ENCODE measurements at places on chromosomes 11 and 22. TPM values are rescaled to one million over a fixed set of nuclear protein-coding genes. Genes with fewer than 3 reads are reported as not detected.
A peak's percentile ranks its signal among the peaks of the same experiment; 100 is the strongest.

The BSX gene
- not detected for total RNA-seq

The OR1S1 gene
- not detected for total RNA-seq

The SOX10 gene
- total RNA-seq, result 0.62 TPM

The RAG2 gene
- not detected for total RNA-seq

The CARD16 gene
- 6.6 TPM for total RNA-seq

The APOBEC3B gene
- 0.54 TPM for total RNA-seq

- DNase-seq, result no peak
Observed at GRCh38 chr11:131934006-131934405, 563.6 kb downstream of the NTM start.

DNA sequence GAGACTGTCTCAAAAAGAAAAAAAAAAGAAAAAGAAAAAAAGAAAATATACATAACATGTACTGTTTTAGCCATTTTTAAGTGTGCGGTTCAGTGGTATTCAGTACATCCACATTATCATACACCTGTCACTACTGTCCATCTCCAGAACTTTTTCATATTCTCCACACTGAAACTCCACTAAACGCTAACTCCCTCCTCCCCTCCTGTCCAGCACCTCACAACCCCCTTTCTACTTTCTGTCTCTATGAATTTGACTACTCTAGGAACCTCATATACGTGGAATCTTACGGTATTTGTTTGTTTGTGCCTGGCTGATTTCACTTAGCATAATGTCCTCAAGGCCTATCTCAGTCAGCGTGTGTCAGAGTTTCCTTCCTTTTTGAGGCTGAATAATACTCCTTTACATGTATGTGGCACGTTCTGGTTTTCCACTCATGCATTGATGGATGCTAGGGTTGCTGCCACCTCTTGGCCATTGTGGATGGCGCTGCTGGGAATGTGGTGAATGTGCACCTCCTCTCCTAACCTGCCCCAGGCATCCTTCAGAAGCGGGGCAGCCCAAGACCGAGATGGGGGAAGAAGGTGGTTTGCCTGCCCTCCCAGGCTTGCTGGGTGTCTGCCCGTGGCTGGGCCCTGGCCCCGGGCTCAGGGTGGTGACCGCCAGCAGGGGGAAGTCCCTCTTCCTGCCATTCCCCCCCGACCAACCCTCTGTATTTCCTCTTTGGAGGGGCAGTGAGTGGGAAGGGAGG, 60.5 kb downstream of the BCR start:
- no peak for DNase-seq

DNA sequence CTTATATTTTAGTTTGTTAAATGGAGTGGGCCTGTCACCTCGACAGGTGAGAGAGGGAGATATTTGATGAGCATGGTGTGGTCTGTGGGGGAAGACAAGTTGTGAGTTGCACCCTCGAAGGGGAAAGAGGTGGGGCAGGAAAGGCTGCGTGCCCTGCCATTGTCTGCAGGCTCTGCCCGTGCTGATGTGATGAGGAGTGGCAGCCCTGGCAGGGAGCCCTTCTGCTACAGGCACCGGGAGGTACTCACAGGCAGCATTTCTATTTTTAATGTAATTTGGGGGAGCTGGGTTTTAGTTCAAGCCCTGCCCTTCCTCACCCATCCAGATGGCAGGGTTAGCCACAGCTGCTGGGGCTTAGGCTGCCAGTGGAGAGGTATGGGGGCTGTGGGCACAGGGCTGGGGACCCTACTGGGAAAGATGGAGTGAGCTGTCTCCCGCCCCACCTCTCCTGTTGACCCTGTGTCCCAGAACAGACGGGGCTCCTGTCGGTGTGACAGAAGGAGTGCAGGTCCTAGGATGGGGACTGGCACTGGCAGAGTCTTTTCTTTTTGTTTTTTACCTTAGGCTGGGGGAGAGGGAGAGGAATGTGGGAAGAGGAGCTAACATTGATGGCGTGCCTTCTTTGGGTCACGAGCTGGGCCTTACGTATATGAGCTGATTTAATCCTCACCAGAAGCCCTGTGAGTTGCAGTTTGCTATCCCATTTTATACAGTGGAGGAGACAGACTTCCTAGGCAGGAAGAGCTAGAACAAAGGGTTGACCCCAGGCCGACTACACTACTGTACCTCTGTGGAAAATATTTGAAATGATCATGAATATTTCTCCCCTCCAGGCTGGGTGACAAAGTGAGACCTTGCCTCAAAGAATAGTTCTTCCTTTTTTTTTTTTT, 51.6 kb downstream of the CEP164 start:
- peak; percentile 67 for DNase-seq

DNA sequence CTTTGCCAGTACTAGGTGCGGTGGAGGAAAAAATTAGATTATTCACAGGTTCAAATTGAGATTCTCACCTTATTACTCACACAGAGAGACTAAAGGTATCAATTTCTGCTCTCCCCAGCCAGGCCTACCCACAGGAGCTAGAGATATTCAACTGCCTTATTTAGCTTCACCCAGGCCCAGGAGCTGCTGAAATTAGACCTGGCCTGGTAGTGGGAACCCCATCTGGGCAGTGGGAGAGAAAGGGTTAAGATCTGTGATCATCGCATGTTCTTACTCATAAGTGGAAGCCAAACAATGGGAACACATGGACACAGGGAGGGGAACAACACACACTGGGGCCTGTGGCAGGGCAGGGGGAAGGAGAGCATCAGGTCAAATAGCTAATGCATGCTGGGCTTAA, 20.9 kb upstream of the MICAL2 start:
- no peak for DNase-seq

GRCh38 chr22:40818747-40819598, at the start of gene SLC25A17:
Gene SLC25A17, minus strand, starts transcription at chr22:40819346. Its CDS starts 98 bp downstream, at chr22:40819248.
- peak; percentile 94 for DNase-seq

GRCh38 chr11:130295657-130296056, 19.1 kb downstream of the ZBTB44 start:
- no peak for DNase-seq

DNA sequence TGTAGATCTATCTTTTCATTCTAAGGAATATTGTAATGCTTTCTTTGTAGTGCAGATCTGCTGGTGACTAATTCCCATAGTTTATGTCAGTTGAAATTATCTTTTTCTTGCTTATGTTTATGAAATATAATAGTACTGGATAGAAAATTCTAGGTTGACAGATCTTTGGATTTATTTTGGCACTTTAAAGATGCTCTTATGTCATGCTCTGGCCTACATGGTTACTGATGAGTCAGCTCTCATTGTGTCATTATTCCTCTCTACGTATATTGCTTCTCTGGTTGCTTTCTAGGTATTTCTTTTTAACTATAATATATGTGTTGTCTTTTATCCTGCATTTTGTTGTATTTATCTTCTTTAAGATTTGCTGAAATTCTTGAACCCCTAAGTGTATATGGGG, 955.5 kb upstream of the CHORDC1 start:
- DNase-seq, result no peak

DNA sequence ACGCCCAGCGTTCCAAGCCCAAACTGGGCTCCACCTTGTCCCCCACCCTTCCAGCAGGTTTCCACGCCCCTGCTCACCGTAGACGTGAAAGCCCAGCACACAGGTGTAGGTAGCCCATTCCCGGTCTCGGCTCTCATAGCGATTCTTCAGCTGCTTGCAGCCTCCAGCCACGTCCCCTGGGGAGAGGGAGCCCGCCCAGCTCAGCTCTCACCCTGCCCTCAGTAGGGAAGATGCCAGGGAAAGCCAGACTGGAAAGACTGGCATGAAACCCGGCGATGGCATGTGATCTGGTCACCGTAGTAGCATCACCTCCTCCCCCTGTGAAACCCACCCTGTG, 1.4 kb upstream of the MTA2 start:
- no peak for DNase-seq

DNA sequence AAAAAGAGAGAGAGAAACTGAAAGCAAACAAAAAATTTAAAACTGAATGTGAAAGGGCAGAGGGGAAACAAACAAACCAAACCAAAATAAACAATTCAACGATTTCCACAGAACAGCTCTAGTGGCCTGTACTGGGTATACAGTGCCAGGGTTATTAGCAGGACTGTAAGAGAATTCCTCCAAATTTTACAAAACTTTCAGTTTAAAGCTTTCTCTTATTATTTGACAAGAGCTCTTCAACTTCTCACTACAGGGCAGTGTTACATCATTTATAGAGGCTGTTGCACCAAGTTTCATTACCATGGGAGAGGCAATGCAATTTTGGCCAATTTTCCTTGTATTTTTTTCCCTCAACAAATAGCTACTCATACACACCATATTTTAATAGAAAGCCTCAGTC, 44.3 kb upstream of the CLPB start:
- DNase-seq, result no peak

- DNase-seq, result no peak
Observed at GRCh38 chr11:118448294-118448693, 12.0 kb downstream of the KMT2A start.

GRCh38 chr11:95668131-95668530, 121.5 kb downstream of the FAM76B start:
- DNase-seq, result no peak

DNA sequence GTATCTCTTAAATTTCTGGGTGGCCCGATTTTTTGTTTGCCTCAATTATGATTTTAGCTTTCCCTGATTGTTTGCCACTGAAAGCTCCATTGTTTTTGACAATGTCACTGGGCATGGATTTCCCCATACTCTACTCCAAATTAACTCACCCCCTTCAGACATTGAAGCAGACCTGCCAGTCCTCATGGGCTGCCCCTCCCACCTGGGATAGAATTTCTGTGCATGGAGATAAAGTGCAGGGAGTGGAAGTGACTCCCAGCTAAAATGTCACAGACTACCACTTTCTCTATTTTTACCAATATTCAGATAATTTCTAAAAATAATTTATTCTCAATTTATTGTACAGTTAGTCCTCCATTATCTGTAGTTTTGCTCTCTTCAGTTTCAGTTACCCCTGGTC, 79.1 kb upstream of the CLPB start:
- no peak for DNase-seq

- no peak for DNase-seq
Observed at GRCh38 chr11:27485930-27486773, 13.6 kb upstream of the LGR4 start.

DNA sequence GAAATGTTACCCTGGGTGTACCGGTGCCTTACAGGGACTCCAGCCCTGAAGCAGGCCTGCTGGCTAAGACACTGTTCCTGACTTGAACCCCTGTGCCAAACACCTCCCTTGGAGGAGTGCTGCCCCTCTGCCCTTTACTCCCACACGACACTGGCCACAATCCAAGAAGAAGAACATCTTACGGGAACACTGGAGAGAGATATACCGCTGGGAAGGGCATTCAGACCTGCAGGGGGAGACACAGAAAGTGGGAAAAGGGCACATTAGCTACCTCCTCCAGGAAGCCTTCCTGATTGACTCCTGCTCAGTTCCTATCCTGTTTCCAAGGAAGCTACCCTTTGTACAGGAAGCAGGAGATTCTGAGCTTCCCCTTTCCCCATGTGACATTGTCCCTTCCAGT, 18.7 kb downstream of the TMPRSS13 start:
- no peak for DNase-seq

DNA sequence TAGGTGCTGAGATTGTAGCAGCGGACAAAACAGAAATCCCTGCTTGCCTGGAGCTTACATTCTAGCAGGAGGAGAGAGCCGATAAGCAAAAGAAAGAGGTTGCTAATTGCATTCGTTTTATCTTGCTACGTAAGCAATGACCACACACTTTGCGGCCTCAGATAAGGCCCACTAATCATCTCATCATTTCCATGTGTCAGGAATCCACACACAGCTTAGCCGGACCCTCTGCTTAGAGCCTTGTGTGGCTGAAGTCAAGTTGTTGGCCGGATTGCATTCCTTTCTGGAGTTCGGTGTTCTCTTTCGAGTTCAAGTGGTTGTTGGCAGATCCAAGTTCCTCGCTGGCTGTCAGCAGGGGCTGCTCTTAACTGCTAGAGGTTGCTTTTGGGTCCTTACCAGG, 101.6 kb downstream of the CHST1 start:
- no peak for DNase-seq

DNA sequence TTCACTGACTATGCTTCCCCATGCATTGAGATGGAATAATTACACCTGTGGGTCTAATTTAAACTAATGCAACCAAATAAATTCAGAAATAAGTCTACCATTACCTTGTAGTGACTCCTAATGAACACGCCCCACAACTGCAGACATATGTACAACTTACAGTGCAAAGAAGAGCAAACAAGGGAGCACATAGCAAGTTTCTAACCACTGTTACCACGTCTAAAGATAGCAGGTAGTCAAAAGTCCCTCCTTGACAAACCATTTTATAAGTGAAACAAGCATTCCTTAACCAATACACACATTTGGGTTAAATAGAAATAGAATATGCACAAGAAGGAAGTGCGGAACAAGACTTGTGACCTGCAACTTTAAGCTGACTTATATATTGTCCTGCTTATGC, 20.6 kb downstream of the PHF21A start:
- DNase-seq, result no peak

- no peak for DNase-seq
Observed at GRCh38 chr11:79208126-79208525, 232.7 kb downstream of the TENM4 start.

DNA sequence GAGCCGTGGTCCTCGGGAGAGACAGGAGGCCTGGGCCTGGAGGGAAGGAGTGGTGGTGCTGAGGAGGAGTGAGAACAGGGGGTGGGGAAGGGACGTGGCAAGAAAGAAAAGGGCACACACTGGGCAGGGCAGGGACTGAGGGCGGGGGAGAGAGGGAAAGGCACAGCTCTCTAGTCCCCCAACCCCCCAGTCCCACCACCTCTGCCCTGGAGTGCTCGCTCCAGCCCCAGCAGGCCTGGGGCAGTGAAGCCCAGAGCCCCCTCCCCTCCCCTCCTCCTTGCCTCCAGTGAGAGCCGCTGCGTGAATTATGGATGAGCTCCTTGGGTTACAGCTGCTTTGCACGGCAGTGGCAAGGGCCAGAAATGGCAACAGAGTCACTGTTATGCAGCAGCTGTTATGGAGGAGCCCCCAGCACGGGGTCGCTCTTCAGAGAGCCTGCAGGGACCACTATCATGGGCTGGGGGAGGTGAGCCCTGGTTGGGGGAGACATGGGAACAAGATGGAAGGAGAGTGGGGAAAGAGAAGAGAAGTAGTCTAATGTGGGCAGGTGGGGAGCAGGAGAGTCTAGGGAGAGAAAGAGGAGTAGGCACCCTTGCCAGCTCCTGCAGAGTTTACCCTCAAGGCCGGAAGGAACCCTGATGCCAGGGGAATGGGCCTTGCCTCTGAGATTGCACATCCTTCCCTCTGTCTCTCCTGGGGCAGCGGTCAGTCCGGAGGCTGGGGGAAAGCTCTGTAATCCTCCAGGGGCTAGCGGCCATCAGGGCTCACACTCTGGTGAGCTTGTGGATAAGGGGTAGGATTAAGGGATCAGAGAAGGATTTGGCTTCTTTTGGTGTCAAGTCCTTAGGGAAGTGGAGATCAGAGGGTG, 3.6 kb downstream of the RTN4RL2 start:
- DNase-seq, result no peak

DNA sequence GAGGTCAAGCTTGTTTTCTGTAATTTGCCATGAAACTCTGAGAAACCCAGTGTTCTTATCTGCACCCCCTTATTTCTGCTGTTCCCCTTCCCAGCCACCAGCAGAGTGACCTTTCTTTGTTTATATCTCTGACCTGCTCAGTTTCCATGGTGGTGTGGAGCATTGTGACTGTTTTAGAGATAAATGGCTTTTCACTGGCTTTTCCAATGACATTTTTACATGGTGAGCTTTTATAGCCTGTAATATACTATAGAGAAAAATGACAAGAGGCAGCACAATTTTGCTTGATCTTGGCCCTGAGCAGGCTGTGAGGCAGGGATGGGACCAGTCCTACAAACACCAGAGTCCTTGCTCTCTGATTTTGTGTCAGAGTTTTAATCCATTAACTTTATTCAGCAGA, 233.9 kb downstream of the FAT3 start:
- no peak for DNase-seq
